T1000 (cell line): ENCODE measurements at places on chromosomes 4 and X.

DNA sequence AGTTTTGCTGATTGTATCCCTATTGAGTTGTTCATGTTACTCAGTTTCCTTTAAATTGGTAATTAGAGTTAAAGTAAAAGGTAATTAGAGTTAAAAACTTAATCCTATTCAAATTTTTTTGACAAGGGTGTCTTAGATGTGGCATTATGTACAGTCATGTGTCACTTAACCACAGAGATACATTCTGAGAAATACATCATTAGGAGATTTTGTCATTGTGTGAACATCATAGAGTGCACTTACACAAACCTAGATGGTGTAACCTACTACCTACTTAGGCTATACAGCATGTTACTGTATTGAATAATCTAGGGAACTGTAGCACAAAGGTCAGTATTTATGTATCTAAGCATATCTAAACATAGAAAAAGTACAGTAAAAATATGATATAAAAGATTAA lies 39.2 kb downstream of the BEX3 start:
- no peak for DNase-seq

- no peak for DNase-seq
These were observed 151.1 kb upstream of the MAMLD1 start for GRCh38 chrX:150211988-150212387.

GRCh38 chr4:13933191-13933590 lies 305.7 kb upstream of the BOD1L1 start:
- DNase-seq, result no peak

DNA sequence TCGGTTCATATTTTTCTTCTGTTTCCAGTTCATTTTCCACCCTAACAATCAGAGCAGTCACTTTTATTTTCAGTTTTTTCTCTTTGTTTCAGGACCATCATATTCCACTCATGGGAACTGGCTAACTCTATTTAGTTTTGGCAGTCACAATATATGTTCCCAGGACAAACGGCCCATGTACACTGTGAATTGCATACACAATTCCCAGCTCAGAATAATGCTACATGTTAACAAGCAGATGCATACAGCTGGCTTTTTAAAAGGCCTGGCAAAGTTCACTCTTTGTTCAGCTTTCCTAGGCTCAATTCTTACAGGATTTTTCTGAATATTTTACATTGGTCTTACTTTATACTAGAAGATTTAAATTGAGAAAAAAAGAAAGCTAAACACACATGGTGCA lies 224.9 kb downstream of the ANKRD50 start:
- no peak for DNase-seq

- no peak for DNase-seq
These were observed 404.6 kb upstream of the PITX2 start for GRCh38 chr4:111027526-111027925.

DNA sequence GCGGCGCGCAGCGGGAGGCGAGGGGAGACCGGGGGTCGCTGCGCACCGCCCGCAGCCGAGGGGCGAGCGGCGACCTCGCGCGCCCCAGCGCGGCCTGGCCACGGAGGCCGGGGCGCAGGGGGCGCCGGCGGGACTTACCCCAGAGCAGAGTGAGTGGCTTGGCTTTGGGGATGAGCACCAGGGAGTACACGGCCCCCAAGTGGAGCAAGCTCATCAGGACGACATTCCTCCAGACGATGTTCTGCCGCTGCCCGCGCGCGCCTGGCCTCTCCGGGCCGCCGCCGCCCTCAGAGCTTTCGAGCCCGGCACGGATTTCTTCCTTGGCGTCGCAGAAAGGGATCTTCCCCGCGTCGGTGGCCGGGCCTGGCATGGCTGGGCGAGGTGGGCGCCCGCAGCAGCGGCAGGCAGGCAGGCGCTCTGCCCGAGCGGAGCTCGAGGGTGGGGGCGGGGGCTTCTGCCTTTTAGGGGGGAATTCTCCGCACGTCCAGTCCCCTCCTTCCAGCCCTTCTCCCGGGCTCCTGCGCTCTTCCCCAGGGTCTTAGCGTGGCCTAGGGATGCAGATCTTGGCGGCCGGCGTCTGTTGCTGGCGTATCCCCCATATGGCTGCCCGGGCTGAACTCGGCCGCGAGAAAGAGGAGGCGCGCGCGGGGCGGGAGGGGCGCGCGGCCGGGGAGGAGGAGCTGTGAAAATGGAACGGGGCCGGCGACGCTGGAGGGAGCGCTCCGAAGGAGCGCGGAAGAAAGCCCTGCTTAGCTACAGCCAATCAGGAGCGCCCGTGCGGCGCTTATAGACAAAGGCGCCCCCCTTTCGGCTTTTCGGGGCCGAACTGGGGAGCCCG lies at the start of gene SCD5:
Gene SCD5 (minus strand): TSS at position 629 of the 838 bp plus-strand sequence. CDS start 259 bp downstream, at position 370.
- DNase-seq, result peak; percentile 40

DNA sequence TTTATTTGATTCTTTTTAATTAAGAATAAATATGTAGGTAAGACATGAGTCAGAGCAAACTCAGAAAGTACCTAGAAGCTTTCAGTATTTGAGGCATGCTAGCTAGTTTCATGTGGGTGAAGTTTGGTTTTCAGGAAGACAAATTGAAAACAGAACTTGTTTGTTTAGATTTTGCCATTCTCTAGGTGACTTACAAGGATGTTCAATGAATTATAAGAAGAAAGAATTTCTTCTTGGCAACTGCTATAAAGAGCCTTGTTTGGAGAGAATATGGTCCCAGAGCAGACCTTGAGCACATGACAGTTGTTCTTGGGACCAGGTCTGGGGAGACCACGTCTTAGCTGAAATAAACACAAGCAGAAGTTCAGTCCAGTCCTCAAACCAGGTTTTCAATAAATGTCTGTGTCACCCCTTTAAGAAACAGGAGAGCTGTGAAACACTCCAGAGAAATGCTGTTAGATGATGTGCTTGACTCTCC lies 38.0 kb upstream of the IL21 start:
- no peak for DNase-seq

- DNase-seq, result no peak
These were observed 28.3 kb upstream of the CLDN24 start for GRCh38 chr4:183350317-183351071.
